H1 (cell line): ENCODE measurements at places on chromosomes 4 and X.

DNA sequence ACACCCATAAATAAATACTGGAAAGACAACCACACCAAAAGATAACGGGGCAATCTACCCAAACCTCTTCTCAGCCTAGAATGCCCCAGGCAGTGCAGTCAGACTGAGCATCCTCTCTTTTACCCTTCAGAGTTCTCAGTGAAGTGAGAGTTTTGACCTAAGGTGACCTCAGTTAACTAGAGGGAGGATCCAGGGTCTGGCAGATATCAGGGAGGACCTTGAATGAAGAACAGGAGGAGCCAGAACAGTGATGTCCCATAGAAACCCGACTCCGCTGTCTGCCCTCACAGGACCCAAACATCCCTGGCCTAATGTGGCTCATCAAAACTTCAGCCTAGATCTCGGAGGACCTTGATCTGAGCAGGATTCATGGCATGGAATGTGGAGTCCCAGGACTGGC lies at the start of gene MAGEB3:
Gene MAGEB3, plus strand, starts transcription at position 263 of the 400 bp plus-strand sequence. CDS start 5,268 bp downstream, outside the sequence.
- no peaks in the 10 kb centered on the region for H3K36me3 ChIP-seq
- no peaks in the 10 kb centered on the region for H3K27me3 ChIP-seq
- DNase-seq = no peak
- H3K4me3 ChIP-seq = no peak within 1 kb of the TSS
- H3K4me1 ChIP-seq = no peaks in the 10 kb centered on the region
- H3K27ac ChIP-seq = no peak within 1 kb of the TSS

DNA sequence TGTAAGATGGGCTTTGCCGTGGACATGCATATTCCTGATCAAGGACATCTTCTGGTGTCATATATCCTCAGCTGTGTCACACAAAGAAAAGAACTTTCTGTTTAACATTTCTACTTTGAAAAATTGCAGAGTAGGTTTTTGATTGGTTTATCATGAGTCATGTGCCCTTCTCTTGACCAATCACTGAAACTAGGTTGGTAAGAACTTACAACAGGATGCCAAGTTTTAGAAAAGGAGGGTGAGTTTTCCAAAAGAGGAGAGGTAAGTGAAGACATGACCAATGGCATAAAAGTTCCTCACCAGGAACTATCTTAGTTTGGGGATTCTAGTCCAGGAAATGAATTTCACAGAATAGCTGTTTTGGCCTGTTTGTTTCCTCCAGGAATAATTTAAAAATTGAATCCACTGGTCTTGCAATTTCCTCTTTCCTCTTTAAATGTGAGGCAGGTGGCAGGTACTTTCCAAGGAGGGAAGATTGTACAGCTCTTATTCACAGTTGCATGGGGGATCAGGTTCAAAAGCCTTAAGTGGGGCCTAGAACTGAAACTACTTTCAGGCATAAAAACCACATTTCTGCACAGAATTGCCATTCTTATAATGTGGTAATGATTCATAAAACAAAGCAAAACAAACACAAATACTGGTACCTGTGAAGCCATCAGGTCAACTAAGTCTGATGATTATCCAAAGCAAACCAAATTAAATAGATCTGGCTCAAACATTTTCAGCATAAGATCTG lies 1114.5 kb upstream of the LCORL start:
- no peak overlapping the region for H3K27ac ChIP-seq
- H3K27me3 ChIP-seq = no peaks in the 10 kb centered on the region
- H3K4me3 ChIP-seq = no peak overlapping the region
- DNase-seq = no peak
- peaks cover 2% of the 10 kb centered on the region; the same call in 1 of the 2 replicates for H3K4me1 ChIP-seq

GRCh38 chr4:73832651-73833237 lies 3.7 kb upstream of the CXCL6 start:
- no peak overlapping the region for H3K4me3 ChIP-seq
- DNase-seq = no peak
- no peaks in the 10 kb centered on the region for H3K27me3 ChIP-seq
- H3K4me1 ChIP-seq = no peaks in the 10 kb centered on the region
- no peak overlapping the region for H3K27ac ChIP-seq
- no peaks in the 10 kb centered on the region for H3K36me3 ChIP-seq

DNA sequence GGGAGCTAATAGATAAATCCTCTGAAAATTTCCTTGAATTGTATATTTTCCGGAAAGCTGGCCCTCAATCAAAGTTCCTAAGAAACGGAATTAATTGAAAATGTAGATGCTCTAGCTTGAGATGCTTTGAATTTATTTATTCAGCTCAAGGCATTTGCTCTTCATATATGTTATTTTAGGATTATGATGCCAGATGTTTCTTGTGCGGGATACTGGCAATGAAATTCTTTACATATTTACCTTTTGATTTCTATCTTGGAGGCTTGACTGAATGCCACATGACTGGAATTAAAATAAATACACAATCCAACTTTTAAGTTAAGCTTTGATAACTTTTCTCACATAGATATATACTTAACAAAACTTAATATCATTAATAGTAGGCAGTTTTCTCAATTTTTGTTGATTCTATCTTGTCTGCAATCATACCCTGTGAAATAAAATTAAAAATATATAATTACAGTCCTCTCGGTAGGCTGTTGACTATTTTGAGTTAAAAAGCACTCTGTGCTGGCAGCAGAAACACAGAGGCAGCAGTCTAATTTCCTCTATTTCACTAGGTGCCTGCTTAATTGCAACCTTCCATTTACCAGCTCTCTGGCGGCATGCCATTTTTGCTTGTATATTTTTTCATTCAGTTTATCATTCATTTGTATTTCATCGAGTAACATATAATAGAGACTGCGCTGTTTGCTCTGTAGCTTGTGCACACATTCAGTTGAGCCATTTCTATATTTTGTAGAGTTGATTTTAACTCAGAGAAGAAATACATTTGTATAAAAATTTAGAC lies 991.5 kb downstream of the ADGRL3 start:
- no peaks in the 10 kb centered on the region for H3K4me1 ChIP-seq
- no peak for DNase-seq
- H3K27ac ChIP-seq = no peak overlapping the region
- no peaks in the 10 kb centered on the region for H3K36me3 ChIP-seq
- H3K4me3 ChIP-seq = no peak overlapping the region

DNA sequence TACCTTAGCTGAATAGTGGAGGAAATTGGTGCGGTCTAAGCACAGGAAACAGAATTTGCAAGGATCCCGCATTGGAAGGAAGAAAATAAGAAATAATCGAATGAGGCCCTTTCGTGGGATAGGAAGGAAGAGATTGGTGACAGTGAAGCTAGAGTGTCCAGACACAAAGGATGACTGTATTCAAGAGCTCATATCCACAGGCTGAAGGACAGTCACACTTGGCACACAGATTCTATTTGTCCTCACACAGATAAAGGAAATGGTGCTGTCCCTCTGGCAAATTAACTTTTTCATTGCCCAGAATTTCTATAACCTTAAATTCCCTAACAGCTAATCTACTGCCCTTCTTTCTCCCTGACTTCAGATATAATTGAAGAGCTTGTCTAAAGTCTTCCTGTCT lies 2188.9 kb upstream of the TENM3 start:
- H3K36me3 ChIP-seq = no peaks in the 10 kb centered on the region
- H3K4me3 ChIP-seq = no peak overlapping the region
- H3K27me3 ChIP-seq = peaks cover 2% of the 10 kb centered on the region; the same call in 1 of the 2 replicates
- no peak overlapping the region for H3K27ac ChIP-seq

DNA sequence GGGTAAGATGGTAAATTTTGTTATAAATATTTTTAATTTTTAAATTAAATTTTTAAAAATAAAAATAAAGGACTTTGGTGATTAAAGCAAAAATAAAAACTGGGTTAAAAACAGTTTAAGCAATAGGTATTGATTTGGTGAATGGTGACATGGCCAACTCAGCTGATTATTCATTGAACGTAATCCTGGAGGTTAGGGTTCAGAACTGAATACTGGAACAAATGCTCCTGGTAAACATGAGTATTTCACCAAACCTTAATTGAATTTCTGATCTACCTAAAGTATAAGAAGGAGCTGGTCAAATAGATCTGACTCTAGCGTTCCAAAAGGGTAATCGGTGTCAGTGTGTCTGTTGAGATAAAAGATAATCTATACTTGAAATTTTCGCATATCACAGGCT lies 141.8 kb downstream of the SHROOM3 start:
- no peaks in the 10 kb centered on the region for H3K27me3 ChIP-seq
- H3K36me3 ChIP-seq = no peaks in the 10 kb centered on the region
- no peak overlapping the region for H3K4me3 ChIP-seq

DNA sequence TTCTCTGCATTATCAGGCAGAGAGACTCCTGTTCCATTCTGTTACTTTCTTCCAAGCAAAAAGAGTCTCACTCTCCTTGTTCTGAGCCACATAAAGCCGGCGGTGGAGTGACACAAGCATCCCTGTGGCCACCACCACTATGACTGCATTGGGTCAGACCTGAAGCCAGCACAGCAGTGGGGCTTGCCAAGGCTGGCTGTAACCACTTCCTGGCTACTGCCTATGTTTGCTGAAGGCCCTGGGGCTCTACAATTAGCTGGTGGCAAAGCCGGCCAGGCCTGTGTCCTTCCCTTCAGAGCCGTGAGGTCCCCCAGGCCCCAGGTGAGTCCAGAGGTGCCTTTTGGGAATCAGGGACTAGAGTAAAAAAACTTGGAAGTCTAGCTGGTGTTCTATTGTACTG lies 31.8 kb downstream of the PLAC8 start:
- no peak overlapping the region for H3K4me3 ChIP-seq
- H3K27ac ChIP-seq = no peak overlapping the region
- H3K4me1 ChIP-seq = no peaks in the 10 kb centered on the region
- H3K27me3 ChIP-seq = no peaks in the 10 kb centered on the region; the same call in 1 of the 2 replicates
- no peak for DNase-seq
- H3K36me3 ChIP-seq = no peaks in the 10 kb centered on the region

GRCh38 chr4:80362578-80363181 lies 27.1 kb downstream of the CFAP299 start:
- H3K4me3 ChIP-seq = no peak overlapping the region
- H3K4me1 ChIP-seq = no peaks in the 10 kb centered on the region
- H3K36me3 ChIP-seq = no peaks in the 10 kb centered on the region
- no peak overlapping the region for H3K27ac ChIP-seq
- no peaks in the 10 kb centered on the region for H3K27me3 ChIP-seq

DNA sequence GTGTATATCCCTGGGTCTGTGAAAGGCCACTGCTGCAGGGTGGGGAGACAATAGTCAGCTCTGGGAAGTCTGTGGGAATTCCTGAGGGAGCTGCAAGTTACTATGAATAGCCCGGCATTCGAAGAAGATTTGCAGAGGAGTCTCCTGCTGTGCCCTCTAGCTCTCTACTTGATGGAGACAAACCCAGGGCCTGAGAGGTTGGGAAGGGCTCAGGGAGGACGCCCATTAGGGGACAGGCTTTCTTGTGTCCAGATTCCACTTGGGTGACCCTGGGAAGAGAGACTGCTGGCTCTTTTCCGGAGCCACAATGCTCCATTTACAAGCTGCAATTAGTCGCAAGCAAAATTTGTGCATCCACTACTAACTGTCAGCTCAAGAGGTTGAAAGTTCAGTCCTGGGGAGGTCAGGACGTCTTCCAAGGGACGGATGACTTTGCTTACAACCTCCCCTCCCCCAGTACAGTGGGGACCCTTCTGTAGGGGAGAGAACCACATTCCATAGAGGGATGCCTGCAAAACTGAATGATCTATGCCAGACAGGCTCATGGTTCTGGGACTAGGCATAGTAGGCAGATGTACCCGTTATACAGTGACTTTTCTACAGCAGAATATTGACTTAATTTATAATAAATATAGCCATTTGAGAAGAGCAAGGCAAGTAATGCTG lies 48.2 kb upstream of the PHOX2B start:
- no peak overlapping the region for H3K4me3 ChIP-seq
- peaks cover 11% of the 10 kb centered on the region for H3K4me1 ChIP-seq
- H3K27me3 ChIP-seq = no peaks in the 10 kb centered on the region
- H3K27ac ChIP-seq = no peak overlapping the region

- no peak overlapping the region for H3K27ac ChIP-seq
- H3K36me3 ChIP-seq = no peaks in the 10 kb centered on the region
- no peak for DNase-seq
- no peaks in the 10 kb centered on the region for H3K27me3 ChIP-seq
- H3K4me1 ChIP-seq = no peaks in the 10 kb centered on the region
- no peak overlapping the region for H3K4me3 ChIP-seq
Observed at GRCh38 chr4:161256172-161256571, 907.6 kb downstream of the FSTL5 start.

DNA sequence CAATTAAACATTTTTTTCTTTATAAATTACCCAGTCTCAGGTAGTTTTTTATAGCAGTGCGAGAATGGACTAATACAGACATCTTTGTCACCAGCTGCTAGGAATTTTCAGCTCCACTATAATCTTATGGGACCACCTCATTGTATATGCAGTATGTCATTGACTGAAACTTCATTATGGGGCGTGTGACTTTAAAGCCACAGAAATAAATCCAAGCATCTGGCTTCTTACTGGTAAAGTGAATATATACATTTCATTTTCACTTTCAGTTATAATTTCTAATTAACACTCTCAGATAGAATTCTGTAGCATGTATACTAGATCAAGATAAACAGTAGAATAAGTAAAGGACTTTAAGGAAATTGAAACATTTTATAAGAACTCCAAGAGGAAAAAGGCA lies 21.9 kb downstream of the IL15 start:
- H3K4me1 ChIP-seq = no peaks in the 10 kb centered on the region
- no peak overlapping the region for H3K27ac ChIP-seq
- no peaks in the 10 kb centered on the region for H3K36me3 ChIP-seq
- no peak for DNase-seq
- no peaks in the 10 kb centered on the region for H3K27me3 ChIP-seq

- DNase-seq = no peak
- H3K27me3 ChIP-seq = no peaks in the 10 kb centered on the region
- H3K4me1 ChIP-seq = no peaks in the 10 kb centered on the region
Observed at GRCh38 chrX:121161501-121161933, 114.1 kb downstream of the GLUD2 start.

GRCh38 chr4:158155656-158156356 lies 17.0 kb downstream of the GASK1B start:
- H3K27me3 ChIP-seq = no peaks in the 10 kb centered on the region
- H3K36me3 ChIP-seq = no peaks in the 10 kb centered on the region
- H3K27ac ChIP-seq = no peak overlapping the region
- DNase-seq = no peak

GRCh38 chr4:65667506-65668041 lies 2.7 kb downstream of the EPHA5 start:
- H3K4me1 ChIP-seq = peaks cover 6% of the 10 kb centered on the region
- H3K36me3 ChIP-seq = no peaks in the 10 kb centered on the region
- H3K4me3 ChIP-seq = peak overlapping the region; percentile 58
- no peak overlapping the region for H3K27ac ChIP-seq
- no peak for DNase-seq

GRCh38 chr4:65383589-65384305 lies 286.5 kb downstream of the EPHA5 start:
- no peak for DNase-seq
- no peaks in the 10 kb centered on the region for H3K36me3 ChIP-seq
- H3K27ac ChIP-seq = no peak overlapping the region
- no peaks in the 10 kb centered on the region for H3K4me1 ChIP-seq
- no peaks in the 10 kb centered on the region for H3K27me3 ChIP-seq
